ENCODE measurements at places on chromosomes 11 and 22.

GRCh38 chr11:104464691-104465090 lies 300.7 kb upstream of the PDGFD start:
- no peak for DNase-seq

DNA sequence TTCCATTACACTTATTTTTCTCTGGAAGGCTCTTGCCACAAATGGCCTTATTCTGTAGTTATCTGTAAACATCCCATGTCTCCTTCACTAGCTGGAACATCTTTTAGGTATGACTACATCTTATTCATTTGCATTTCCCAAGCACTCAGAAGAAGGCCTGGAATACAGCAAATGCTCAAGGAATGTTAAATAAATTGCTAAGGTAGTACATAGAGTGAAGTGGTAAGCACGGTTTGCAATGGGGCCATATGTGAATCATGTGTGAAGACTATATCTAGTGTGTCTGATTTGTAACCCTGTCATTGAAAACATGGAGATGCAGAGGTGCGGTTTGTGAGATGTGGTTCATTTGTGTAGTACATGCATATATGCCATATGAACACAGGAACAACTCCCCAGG lies 33.5 kb downstream of the GDPD4 start:
- no peak for DNase-seq

GRCh38 chr11:44037658-44037998 lies 10.2 kb upstream of the ACCSL start:
- no peak for DNase-seq

GRCh38 chr22:39426380-39427043 lies 26.9 kb downstream of the TAB1 start:
- DNase-seq: no peak

- DNase-seq: no peak
Observed at GRCh38 chr11:106012744-106013143, 9.3 kb downstream of the MSANTD4 start.

DNA sequence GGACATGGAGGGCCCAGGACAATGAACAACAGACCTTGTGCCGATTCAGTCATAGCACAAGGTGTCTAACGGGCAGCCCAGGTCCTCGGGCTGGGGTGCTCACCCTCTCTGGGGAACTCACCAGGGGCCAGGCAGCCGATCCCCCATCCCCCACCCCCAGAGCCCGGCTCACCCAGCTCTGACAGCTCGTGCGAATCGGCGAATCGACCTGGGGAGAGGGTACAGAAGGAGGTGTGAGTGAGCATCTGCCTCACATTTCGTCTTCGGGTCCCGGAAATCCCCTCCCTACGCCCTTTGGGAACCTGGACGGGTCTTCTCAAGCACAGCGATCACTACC lies 423 bp downstream of the PEX16 start:
- DNase-seq: no peak

GRCh38 chr22:21100149-21101032 lies 54.6 kb downstream of the LRRC74B start:
- no peak for DNase-seq

- no peak for DNase-seq
Observed at GRCh38 chr11:20238712-20239111, 78.4 kb upstream of the DBX1 start.

DNA sequence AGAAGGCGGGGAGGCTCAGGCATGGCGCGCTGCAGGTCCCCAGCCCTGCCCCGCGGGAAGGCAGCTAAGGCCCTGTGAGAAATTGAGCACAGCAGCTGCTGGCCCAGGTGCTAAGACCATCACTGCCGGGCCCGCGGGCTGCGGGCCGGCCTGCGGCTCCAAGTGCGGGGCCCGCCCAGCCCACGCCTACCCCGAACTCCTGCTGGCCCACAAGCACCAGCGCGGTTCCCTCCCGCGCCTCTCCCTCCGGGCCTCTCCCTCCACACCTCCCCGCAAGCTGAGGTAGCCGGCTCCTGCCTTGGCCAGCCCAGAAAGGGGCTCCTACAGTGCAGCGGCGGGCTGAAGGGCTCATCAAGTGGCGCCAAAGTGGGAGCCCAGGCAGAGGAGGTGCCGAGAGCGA lies 4.6 kb upstream of the RDX start:
- no peak for DNase-seq

GRCh38 chr11:126318574-126319373 lies 14.9 kb downstream of the DCPS start:
- no peak for DNase-seq

DNA sequence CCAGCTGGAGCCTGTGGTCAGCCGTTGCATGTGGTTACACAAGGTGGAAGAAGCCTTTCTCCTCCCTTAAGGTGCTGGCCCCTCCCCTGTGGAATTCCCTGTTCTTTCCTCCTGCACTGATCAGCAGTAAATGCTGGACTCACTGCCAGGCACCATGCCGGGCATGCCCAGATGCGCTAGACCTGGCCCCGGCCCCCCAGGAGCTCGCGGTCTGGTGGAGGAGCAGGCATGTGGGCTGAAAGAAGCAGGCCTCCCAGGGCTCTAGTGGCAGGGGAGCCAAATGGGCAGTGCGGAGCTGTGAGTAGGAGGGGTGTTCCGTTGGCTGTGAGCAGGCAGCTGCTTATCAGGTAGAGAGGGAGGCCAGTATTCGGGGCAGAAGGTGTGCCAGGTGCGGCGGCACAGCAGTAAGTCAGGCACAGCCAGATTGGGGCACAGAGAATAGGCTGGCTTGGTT lies 10.2 kb downstream of the DGKZ start:
- DNase-seq: no peak

All from GM12891 (cell line).